Breast epithelium (tissue), 4 donors: ENCODE measurements at places on chromosomes 6 and 20.

DNA sequence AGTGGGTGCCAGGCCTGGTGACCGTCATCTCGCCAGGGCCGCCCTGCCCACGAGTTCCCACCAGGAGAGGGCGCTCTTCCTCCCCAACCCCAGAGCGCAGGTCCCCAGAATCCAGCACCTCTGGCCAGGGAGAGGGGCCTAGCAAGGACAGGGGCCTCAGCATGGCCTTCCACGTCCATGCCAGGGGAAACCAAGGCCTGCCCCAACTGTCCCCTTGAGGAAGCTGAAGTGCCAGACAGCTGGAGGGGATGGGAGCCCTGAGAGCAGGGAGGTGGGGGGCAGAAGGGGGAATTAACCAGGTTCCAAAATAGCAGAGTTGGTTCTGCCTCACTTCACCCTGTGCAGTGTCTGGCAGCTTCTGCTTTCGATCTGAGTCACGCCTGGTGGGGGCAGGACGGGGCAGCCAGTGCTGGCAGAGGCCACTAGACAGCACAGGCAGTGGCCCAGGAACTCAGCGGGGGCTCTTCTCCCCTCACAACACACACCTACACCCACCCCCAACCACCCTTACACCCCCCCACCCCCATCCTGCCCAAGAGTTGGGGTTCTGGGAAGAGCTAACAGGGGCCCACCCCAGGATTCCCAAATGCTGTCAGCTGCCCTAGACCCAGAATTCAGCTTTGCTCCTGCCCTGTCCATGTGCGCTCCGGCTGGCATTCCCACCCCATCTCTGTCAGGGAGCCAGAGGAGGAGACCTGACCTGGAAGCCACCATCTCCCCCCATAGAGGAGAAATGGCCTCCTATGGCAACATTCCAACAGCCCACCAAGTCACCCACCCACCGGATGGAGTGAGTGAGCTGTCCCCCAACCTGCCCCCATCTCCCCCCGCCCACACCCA lies 29.2 kb downstream of the TFEB start:
- peak; percentile 69 for DNase-seq

GRCh38 chr6:10949579-10950490 lies 63.0 kb downstream of the SYCP2L start:
- no peak for DNase-seq

DNA sequence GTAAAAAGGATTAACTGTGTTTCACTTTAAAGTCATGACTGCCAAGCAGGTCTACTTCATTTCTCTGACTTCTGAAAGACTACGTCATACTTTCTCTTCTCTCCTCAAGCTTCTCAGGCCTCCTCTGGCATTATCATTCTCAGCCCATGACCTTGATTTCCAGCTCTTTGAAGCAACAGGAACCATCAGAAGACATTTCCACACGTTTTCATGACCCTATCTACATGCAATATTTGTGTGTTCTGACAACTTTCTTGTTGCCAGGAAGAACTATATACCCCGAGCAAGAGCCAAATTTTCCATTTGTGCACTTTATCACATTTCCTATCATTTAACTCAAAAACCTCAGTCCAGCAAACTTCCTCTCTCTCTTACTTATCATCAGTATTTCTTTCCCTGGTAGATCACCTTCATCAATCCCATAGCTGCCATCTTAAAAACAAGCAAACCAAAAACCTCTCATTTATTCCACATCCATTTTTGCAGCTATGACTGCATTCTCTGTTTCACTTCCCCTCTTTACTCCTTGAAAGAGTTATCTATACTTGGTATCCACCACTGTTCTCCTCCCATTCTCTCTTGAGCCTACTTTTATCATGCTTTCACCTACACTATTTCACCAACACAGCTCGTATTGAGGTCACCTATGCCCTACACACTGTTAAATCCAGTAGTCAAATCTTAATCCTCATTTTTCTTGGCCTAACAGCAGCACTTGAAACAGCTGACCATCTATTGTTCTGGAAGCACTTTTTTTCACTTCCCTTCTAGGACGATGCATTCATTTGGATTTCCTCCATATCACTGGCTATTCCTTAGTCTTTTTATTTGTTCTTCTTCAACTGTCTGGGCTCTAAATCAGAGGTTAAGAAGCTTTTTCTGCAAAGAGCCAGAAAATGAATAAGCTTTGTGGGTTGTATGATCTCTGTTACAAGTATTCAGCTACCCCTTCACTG lies 47.1 kb downstream of the STX7 start:
- no peak for DNase-seq

DNA sequence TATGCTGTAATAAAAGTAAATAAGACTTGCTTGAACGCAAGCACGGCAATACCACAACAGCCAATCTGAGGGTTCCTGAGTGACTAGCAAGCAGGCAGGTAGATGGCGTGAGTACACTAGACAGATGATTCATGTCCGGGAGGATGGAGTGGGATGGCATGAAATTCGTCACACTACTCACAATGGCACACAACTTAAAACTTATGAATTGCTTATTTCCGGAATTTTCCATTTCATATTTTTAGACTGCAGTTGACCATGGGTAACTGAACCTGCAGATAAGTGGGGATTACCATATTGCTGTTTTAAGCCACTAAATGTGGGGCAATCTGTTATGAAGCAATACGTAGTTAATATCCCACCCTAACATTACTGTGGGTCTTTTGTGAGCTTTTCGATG lies 93.6 kb upstream of the NFATC2 start:
- DNase-seq, result no peak

DNA sequence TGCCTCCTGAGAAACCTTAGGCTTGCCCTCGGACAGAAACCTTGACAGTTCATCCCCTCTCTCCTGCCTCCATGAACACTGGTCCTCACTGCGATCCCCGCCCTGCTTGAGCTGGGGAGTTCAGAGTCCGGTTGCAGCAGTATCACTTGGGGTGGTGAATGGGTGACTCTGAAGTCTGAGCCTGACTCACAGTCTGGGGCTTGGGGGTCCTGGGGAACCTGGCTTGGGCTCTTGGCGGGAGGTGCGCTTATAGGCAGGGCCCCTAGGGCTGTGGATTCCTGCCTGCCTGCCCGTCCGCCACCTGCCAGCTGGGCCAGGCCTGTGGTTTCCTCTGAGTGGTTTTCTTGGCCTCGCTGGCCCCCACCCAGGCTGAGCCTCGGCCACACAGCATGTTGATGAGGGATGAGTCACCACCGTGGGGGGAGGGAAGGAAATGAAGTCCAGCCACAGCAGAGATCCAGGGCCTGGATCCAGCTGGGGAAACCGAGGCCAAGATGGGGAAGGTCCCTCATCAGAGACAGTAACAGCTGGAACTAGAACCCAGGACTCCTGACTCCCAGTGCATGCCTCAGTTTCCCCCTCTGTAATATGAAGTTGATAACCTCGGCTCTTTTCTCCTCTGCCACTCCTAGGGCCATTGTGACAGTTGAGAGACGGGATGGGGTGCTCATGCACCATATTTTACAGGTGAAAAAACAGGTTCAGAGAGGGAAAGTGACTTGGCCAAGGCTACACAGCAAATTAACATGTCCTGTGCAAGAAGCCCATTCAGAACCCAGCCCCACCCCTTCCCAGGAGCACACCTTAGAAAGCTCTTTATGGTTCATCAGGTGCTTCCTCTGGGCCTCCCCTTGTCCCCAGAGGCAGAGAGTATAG lies 9.2 kb downstream of the FOXS1 start:
- DNase-seq, result peak; percentile 75

- no peak for DNase-seq
These were observed 200.3 kb upstream of the KCNG1 start for GRCh38 chr20:51223183-51223720.

DNA sequence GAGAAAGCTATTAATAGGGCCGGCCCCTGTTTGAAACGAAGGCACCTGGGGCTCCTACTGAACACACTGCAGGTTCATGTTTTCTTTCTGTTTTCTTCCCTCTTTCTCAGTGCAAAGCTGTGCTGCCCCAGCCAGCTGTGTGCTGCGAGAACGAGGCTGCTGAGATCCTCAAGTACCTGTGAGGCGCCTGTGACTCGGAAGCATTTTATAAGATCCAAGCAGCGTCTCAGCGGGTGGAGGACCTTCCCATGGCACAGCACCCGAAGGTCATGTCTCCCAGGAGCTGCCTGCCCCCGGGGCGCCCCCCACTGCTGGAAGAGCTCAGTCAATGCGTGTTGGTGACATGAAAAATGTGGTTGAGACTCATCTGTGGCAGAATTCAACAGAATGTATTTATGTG lies 66.3 kb downstream of the SMOC2 start:
- no peak for DNase-seq

DNA sequence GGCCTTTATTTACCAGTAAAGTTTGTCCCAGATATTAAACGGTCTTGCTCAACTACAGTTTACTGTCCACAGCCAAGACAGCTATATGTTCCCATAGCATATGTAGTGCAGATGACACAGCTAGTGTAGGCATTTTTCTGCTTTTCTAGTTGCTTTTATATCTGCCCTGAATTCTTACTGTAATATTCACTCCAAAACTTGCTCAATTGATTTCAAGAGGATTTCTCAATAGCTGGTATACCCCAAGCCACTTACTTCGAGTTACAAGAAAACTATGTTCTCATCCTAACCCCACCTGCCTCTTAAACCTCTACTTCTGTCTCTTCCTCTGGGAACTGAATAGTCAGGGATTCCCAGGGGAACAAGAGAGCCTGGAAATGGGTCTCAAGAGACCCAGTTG lies 18.9 kb upstream of the ROS1 start:
- no peak for DNase-seq

DNA sequence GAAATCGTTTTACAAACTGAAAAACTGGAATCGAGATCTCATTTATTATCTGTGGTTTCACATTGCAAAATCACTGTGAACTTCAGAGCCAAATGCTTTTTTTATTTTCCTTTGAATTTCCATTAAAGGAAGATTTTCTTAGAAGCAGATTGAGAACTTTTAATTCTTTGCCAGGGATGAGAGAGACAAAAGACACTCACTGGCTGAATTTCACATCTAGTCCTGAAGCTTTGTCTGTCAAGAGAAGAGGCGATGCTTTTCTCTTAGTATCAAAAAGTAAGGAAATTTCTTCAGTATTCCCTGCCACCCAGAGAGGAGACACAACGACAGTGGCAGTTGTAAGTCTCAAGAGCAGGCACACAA lies 141.8 kb downstream of the TMEM200A start:
- DNase-seq, result no peak

GRCh38 chr6:151044465-151045441 lies 179.3 kb downstream of the MTHFD1L start:
- DNase-seq, result peak; percentile 40
